ENCODE measurements at places on chromosomes 5 and 9.

DNA sequence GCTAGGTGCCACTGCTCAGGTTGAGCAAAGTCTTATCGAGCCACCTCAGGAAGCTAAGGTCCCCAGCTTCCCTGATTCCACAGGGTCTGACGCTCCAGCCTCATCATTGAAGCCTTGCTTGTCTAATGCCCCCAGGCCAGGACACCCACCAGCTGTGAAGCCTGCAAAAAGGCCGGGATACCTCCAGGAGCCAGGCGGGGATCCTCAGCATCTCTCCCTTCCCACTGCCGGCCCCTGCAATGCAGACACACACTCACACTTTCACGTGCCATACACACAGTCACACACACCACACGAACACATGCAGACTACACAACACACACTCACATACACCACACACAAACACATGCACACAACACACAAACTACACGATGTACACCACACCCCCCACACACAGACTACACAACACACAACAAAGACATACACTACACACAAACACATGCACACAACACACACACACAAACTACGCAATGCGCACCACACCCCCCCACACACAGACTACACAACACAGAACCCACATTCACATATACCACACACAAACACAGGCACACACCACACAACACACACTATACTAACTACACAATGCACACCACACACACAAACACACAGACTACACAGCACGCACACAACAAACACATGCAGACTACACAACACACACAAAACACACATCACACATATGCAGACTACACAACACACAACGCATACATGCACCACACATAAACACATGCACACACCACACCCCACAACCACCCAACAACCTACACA lies 17.8 kb upstream of the S1PR3 start:
- no peak for DNase-seq

GRCh38 chr5:114883675-114884074 lies 286.0 kb downstream of the TRIM36 start:
- DNase-seq: no peak

- DNase-seq: peak; percentile 39
These were observed 89.2 kb downstream of the RAPGEF6 start for GRCh38 chr5:131545845-131546244.

GRCh38 chr5:40614466-40614865 lies 65.2 kb upstream of the PTGER4 start:
- no peak for DNase-seq

DNA sequence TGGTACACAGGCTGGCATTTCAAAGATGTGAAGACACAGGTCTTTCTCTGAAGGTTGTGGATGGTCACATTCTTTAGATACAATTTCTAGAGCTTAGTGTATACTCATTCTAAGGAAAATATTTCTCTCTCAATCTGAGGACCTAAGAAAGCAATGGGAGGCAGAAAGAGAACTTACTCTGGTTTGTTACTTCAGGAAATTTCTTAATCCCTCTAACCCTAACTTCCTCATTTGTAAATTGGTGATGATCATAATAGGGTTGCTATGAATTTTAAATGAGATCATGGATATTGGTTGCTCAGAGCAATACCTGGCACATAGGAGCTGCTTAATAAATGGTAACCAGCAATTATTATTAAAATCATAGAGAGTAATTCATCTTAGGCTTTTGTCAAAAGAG lies 22.1 kb downstream of the FAM170A start:
- DNase-seq: no peak

Data from fibroblast of pulmonary artery (primary cell).